Activated naive CD8-positive, alpha-beta T cell treated with anti-CD3 and anti-CD28 coated beads, Interleukin-2, amount 50 U/mL, for 16 hours (primary cell): ENCODE measurements at places on chromosomes 5 and 9.

DNA sequence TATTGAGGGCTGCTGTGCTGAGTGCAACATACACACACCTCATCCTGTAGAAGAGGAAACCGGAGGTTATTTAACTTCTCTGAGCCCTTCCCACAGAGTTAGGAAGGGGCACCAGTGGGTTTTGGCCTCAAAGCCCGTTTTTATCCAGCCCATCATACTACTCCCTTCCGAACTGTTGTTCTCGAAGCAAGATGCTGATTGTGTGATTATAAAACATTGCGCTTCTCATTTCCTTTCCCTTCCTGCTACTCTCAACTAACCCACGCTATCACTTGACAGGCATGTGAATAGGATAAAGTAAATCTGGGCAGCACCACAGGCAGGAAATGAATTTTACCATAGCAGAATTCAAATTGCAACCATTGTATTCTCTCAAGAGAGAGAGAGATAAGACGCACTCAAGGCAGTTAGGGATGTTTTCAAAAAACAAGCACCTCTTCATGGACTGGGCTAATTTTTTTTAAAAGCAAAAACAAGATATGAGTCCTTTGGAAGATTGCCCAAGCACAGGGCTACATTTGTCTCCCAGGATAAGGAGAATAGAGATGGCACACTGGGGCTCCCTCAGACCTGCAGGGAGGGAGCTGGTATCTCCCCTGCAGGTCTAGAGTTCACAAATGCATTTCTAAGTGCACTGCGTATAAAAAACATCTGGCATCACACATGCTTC lies 52.6 kb downstream of the GNA14 start:
- no peak for DNase-seq

DNA sequence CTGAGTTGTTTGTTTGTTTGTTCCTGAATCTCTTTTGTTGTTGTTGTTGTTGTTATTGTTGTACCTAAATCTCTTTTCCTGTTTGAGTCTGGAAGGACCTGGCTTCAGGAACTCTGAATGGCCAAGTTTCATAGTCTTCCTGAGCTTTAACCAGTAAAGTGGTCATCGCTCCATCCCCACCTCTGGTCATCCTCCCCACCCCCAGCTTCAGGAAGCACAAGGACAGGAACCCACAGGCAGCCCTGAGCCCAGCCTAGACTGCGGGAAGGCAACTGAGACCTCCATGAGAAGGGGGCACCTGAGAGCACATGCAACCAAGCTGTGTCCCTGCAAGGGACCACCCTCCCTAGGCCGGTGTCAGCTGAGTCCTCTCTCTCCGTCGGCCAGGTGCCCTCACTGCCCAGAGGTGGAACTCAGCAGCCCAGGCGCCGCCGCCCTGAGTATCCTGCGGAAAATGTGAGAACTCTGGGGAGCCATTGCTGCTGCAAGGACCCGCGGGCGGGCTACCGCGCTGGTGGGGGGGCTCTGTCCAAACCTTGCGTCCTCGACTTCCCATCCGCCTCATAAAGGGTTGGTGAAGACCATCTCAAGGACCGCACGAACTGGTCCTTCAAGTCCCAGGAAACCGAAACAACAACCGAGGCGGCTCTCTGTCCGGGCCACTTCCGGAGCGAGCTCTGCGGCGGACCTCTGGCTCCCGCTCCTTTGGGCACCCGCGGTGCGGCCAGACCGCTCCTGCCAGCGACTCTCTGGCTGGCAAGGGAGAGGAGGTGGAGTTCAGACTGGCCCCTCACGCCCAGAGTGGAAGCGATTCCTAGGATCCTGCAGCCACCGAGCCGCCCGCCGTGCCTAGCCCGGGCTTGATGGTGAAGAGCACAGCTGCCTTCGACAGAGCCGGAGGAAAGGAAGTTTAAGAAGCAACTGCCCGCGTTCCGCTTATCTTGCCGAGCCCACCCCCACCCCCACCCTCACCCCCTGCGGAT lies 4.2 kb downstream of the BARX1 start:
- DNase-seq = no peak

DNA sequence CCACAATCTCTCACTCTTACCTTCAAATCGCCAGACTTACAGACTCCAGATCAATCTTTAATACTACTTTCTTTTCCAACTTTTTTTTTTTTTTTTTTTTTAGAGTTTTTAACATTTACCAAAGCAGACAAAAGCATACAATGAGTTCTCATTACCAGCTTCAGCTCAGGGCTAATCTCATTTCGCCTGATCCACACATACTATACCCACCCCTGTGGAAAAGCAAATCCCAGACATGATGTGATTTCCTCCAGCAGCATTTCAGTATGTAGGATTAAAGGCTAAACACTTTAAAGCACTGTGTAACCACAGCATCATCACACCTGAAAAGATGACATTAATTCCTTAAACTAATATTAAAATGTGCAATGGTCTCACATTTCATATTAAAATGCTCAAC lies 138.8 kb upstream of the RETREG1 start:
- DNase-seq = no peak

GRCh38 chr5:146652547-146652946 lies 136.6 kb upstream of the GPR151 start:
- no peak for DNase-seq

GRCh38 chr5:18010053-18010452 lies 375.8 kb downstream of the TAF11L14 start:
- no peak for DNase-seq

GRCh38 chr5:66608501-66608900 lies 12.3 kb downstream of the MAST4 start:
- DNase-seq = no peak

DNA sequence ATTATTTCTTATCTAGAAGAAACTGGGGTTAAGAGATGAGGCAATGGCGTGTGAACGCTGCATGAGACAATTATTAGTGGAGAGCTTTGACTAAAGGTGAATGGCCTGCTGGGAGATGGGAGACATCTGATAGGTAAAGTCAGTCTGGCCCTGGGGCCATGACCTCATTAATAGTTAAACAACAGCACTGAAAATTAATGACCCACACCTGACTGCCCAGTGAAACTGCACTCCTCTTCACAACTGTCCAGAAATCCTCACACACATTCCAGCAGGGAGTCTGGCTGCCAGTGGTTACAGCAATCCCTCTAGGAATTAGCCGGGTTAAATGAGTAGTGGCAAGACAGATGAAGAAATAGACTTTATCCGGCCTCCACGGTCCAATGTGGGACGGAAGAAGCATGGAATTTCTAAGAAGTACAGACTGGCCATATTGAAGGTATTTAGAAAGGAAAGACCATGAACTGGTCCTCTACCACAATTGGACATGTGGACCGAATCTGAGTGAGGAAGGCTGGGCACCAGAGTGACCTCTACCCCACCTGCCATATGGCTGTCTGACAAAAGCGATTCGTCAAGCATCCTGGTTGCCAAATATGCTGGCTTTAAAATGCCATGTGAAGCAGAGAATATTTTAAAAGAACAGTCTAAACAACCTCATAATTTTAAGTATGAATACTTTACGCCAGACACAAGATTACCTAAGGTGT lies 138.4 kb downstream of the EFNA5 start:
- no peak for DNase-seq

- DNase-seq = no peak
Measured at GRCh38 chr5:102450313-102450990, 48.3 kb downstream of the SLCO6A1 start.

- DNase-seq = no peak
Measured at GRCh38 chr5:87122151-87122977, 145.3 kb upstream of the RASA1 start.

GRCh38 chr5:77103457-77103856 lies 16.4 kb upstream of the ZBED3 start:
- DNase-seq = no peak

DNA sequence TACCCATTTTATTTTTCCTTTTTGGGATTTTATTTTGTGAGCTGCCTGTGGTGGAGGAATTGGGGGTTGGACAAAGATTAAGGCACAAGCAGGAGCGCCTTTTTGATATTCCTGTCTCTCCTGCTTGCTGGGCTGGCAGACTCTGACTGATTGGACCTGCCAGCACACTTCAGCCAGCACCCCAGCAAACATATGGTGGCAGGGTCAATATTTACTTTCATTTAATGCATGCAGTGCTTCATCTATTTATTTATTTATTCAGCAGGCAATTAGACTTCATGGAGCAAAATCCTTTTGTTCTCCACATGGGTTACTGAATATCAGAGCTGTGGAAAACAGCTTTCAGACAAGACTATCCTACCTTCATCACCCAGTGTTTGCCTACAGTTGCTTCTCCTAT lies 48.4 kb upstream of the EPB41L4A start:
- no peak for DNase-seq

DNA sequence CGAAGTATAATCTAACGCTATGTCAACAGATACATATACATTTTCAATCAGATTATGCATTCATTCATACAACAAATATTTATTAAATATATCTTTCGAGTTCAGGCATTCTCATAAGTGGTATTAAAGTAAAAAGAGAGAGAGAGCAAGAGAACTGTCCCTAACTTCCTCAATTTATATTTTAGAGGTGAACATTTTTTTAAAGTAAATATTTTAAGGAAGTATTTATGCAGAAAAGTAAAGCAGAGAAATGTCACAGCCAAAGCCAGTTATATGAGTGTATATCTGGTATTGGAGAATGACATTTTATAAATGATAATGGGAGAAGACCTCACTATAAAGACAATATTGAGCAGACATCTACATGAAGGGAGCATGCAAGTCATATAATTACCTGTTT lies 667.3 kb upstream of the CDH9 start:
- DNase-seq = no peak

DNA sequence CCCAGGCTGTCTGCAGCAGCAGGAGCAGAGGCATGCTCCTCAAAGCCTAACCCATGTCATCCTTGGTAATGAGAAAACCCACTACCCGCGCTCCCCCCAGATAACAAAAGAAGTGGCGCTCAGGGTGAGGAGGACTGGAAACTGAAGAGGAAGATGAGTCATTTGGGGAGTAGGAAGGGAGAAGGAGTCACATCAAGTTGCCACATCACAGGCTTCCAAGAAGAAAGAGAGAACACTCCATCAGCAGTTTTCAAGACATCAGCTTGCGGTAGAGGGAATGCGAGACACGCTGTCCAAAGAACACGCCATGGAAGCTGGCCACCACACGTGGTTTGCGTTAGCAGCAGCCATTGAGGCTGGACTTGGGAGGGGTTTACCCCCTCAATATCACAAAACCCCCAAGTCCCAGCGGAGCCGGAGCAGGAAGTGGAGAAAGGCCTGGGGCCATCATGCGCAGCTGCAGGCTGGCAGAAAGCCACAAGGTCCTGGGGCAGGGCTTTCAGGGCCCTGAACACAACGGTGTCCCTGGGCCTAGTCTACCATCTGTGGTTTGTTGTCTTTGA lies 41.5 kb downstream of the SH3PXD2B start:
- DNase-seq = no peak

DNA sequence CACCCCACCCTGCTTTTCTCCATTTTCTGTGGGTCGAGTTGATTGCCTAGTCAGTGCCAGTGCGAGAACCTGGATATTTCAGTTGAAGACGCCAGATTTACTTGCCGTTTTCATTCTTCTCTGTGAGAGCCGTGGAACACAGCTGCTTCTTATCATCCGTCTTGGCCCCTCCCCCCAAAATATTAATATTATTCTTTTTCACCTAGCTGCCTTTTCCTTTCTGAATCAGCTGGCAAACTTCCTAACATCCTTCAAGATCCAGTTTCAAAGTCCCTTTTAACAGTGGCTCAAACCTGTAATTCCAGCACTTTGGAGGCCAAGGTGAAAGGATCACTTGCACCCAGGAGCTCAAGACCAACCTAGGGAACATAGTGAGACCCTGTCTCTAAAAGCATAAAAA lies 117.1 kb upstream of the RASA1 start:
- no peak for DNase-seq

DNA sequence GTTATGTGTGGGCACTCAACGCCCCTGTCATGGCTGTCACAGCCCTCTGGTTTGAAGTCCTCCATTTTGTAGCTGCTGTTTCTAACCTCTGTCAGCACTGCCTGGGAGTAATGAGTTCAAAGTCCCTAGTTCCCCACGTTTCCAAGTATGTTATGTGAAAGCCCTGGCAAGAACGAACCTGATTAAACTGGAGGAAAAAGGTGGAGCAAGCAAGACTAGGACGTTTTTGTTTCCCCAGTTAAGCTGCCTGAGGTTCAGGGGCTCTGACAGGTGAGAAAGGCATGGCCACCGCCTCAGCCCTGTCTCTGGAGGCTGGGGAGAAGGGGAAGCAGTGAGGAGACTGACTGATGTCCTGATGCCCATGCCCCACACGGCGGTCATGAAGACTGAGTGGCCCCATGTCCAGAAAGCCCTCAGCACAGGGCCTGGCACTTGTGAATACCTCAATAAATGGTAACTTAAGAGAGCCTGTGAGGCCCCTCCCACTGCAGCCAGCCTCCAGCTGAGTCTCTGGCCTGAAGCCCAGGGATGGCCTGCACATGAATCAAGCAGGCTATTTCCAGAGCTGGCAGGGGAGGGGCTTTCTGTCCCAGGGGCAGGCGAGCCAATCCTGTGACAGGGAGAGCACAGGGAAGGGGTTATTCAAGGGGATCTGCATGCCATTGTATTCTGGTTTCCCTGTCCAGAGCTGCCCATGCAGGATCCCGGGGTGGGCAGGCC lies 61.8 kb downstream of the PFDN1 start:
- no peak for DNase-seq

- no peak for DNase-seq
Measured at GRCh38 chr9:89576404-89576839, 28.4 kb upstream of the GADD45G start.

DNA sequence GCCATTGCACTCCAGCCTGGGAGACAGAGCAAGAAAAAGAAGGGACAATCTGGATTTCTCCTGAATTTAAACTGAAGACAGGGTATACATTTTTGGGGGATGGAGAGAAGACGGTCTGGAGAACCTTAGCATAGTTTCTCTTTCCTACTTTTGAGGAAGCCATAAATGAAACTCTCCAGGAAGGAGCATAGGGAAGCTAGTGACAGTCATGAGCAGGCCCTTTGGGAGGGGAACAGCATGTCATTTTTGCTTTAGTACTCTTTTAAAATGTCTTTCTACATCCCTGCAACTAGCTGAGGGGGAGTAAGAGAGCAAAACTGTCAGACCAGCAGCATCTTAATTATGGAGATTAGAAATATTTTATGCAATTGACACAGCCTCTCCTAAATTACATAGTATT lies 8.2 kb upstream of the SLC44A1 start:
- DNase-seq = no peak

- no peak for DNase-seq
Measured at GRCh38 chr9:122322553-122322952, 48.3 kb upstream of the PTGS1 start.

DNA sequence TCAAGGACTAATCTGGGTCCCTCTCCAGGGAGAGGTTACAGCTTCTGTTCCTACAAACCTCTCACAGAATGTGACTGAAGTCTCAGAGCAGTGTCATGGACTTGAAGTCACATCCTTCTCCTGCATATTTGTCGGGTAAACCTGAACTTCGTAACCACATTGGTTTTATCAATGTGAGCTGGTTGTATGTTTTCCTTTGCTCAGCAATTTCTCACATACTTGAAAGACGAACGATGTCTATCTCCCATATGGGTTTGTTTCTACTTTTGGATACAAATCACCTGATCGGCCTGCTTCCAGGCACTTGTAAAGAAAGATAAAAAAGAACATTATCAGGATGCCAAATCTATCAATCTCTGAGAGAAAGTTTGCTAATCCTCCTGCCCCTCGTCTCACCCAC lies 411.0 kb downstream of the SPOCK1 start:
- DNase-seq = no peak
